Pericardium fibroblast (primary cell): ENCODE measurements at places on chromosomes 12 and 14. TPM values are rescaled to one million over a fixed set of nuclear protein-coding genes. Genes with fewer than 3 reads are reported as not detected.

The KRT79 gene
- not detected in 2 replicates for total RNA-seq

The TCL1A gene
- not detected in 2 replicates for total RNA-seq

The KRT73 gene
- not detected in 2 replicates for total RNA-seq

The NTF3 gene
- total RNA-seq: 1.5 TPM in 1 of 2 replicates, not detected in the other

The KCNA1 gene
- not detected in 2 replicates for total RNA-seq

The GON7 gene
- 3.3 and 9.9 TPM in 2 replicates for total RNA-seq

The PROX2 gene
- total RNA-seq: not detected in 2 replicates

The FSCB gene
- total RNA-seq: not detected in 2 replicates

The BICDL1 gene
- total RNA-seq: 0.09 and 0.35 TPM in 2 replicates

The NEMP1 gene
- total RNA-seq: 2.6 and 4.4 TPM in 2 replicates

The FGF6 gene
- total RNA-seq: not detected in 2 replicates

The PALS1 gene
- 6.6 and 12.4 TPM in 2 replicates for total RNA-seq

The SMIM41 gene
- total RNA-seq: 2.0 TPM in 1 of 2 replicates, not detected in the other

The MUCL1 gene
- not detected in 2 replicates for total RNA-seq

The TMEM52B gene
- total RNA-seq: 0.17 and 0.82 TPM in 2 replicates

The COQ10A gene
- 12.5 and 13.9 TPM in 2 replicates for total RNA-seq
